CD4-positive, alpha-beta T cell treated with Interleukin-1 beta for 1 hour (primary cell): ENCODE measurements at places on chromosomes 3 and 15.

- no peak for DNase-seq
Observed at GRCh38 chr3:175743733-175744400, 884.7 kb downstream of the NAALADL2 start.

DNA sequence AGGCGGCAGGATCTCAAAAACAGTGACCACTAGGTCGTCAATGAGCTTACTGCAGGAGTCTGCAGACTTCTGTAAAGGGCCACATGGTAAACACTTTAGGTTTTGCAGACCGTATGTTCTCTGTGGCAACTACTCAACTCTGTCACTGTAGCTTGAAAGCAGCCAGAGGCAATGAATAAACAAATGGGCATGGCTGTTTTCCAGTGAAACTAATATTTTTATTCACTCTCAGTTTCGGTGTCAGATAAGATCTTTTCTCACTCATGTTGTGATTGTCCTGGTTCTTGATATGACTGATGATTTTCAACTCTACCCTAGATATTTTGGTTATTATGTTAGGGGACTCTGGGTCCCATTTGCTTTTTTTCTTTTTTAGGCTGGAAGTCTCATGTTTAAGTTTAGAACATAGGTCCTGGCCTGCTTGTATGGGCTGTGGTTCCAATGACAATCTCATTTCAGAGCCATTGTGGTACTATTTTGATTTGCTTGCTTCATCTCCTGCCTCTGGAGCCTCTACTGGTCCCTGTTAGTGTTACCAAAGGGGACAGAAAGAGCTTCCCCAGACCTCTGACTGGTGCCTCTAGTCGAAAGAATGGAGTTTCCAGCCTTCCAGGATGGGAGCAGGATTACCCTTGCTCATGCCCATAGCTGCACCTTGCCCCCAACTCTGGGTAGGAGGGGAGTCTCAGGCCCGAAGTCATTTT lies 222.0 kb downstream of the STT3B start:
- no peak for DNase-seq

GRCh38 chr3:106025151-106025722 lies 156.4 kb upstream of the CBLB start:
- no peak for DNase-seq

DNA sequence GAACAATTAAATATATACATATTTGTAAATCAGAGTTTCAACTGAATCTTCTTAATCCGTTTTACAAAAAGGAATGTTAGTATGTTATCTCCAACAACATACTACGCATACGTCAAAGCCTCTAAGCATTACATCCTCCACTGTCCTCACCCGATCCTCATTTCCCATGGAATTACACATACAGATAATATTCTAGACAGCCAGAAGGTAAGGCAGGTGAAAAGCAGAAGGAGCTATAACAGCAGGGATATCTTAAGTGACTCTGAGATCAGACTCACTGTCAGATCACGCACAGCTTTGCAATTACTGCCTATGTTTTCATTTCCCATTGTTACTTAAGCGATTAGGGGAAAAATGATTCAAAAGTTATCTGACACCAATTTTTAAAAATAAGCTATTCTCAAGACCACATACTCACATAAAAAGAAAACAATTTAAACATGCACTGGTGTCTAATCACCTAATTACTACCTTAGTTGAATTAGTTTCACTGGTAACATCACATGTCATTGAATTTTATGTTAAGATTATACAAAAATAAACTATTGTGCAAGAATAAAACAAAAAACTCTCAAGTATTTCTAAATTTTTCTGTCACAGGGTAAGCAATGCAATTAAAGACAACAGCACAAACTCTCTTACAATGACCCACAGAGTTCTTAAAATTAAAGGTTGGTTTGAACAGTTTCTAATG lies 92.8 kb downstream of the TBL1XR1 start:
- no peak for DNase-seq

DNA sequence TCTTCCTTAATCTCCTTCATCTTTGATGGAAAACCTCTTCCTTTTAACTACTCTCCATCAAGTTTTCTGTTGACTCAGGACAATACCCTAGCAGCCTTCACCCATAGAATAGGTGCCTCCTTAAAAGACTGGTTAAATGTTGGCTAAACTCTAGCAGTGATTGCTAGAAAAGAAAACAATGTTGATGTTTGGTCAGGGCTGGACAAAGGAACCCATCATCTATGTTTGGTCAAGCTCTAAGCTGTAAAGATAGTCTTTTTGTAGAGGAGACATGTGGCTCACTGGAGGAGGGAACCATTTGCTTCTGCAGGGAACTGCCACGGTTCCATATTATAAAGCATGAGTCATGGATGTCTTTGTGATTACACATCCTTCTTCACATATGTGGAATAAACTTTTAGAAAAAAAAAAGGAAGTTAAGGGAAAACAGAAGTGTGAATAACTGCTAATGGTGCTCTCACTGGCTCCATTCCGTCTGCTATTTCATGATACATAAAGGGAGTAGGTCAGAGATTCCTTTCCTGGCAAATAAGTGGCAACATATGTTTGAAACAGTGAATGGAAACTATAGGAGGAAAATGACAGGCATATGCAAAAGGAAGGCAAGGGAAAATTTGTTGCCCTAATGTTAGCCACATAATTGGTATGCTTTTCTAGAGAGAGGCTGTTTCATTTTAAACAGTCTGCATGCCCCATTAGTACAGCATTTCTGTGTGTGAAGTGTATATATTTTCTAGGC lies 78.2 kb downstream of the CMSS1 start:
- no peak for DNase-seq

DNA sequence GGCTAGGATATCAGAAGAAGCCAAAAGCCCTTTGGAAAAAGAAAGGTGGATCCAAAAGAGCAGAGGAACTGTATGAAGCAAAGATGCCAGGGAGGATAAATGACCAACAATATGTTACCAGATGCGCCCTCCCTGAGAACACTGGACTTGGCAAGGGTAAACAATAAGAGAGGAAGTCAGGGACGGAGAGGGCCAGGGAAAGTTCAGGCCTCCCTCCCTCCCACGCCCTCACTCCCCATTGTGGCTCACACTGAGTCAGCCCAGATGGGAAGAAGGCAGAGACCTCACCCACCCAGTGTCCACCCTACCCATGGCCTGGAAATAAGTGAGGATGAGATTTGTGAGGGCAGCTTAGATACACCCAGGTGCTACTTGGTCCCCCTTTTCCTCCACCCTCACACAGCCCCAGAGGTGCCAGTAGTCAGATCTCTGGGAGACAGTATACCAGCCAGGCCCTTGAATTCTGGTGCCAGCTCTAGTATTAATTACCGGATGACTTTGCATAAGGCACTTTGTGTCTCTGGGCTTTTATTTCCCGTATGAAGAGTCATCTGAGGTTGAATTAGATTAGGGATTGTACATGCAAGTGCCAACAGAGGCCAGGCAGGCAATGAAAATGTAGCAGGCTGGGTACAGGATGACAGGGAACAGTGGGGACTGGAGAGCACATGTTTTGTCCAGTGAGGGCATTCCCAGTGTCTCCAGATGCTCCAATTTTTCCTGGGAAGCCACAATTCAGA lies 35.1 kb upstream of the FRMD4B start:
- DNase-seq = no peak

DNA sequence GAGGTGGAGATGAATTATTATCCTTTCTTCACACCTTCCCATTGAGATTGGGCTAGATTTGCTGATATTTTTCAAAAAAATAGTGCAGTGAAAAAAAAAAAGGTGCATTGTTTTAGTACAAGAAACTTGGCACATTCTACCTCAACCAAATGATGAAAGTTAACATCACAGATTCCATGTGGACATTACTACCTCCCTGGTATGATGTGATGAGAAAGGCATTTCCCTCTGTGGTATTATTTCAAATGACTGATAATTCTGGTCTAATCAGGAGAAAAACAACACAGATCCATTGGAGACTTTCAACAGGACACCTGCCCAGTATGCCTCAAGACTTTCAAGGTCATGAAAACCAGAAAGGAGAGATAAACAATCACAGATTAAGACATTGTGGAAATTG lies 313.4 kb downstream of the BCHE start:
- no peak for DNase-seq

- no peak for DNase-seq
Observed at GRCh38 chr15:42804739-42805138, 67.8 kb upstream of the CDAN1 start.
